ENCODE measurements at places on chromosomes 11 and 22. TPM values are rescaled to one million over a fixed set of nuclear protein-coding genes. Genes with fewer than 3 reads are reported as not detected.

The POU2AF2 gene
- polyA plus RNA-seq = not detected

The APOBEC3G gene
- 4.8 TPM for polyA plus RNA-seq

The HEPHL1 gene
- not detected for polyA plus RNA-seq

The CD248 gene
- polyA plus RNA-seq = 14.8 TPM

The SCGB1D2 gene
- polyA plus RNA-seq = 5.6 TPM

The OR51B5 gene
- polyA plus RNA-seq = not detected

The GPR83 gene
- not detected for polyA plus RNA-seq

The PRR5 gene
- 46.0 TPM for polyA plus RNA-seq

The LRRC56 gene
- 1.2 TPM for polyA plus RNA-seq

The ESAM gene
- 85.8 TPM for polyA plus RNA-seq

The GAB4 gene
- polyA plus RNA-seq = not detected

The CASP5 gene
- polyA plus RNA-seq = not detected

The SPDYC gene
- 0.43 TPM for polyA plus RNA-seq

The GGTLC2 gene
- polyA plus RNA-seq = not detected

The CCDC117 gene
- polyA plus RNA-seq = 8.7 TPM

The TMEM86A gene
- polyA plus RNA-seq = 17.1 TPM

The FOXRED2 gene
- 6.5 TPM for polyA plus RNA-seq

The AIFM3 gene
- 4.4 TPM for polyA plus RNA-seq

The CCDC87 gene
- polyA plus RNA-seq = 0.13 TPM

The EIF3L gene
- polyA plus RNA-seq = 376 TPM

The CHRDL2 gene
- polyA plus RNA-seq = 3.9 TPM

The RIMBP3C gene
- not detected for polyA plus RNA-seq

The SULT4A1 gene
- polyA plus RNA-seq = 0.52 TPM

The OR52E8 gene
- not detected for polyA plus RNA-seq

The MMP12 gene
- polyA plus RNA-seq = not detected

The APOA1 gene
- 2.0 TPM for polyA plus RNA-seq

The TNNT3 gene
- polyA plus RNA-seq = not detected

The RFPL3 gene
- polyA plus RNA-seq = not detected

The DGCR6 gene
- 3.7 TPM for polyA plus RNA-seq

The DMC1 gene
- polyA plus RNA-seq = not detected
